Motor neuron (in vitro differentiated cells): ENCODE measurements at places on chromosomes 16 and 17.
A peak's percentile ranks its signal among the peaks of the same experiment; 100 is the strongest.

DNA sequence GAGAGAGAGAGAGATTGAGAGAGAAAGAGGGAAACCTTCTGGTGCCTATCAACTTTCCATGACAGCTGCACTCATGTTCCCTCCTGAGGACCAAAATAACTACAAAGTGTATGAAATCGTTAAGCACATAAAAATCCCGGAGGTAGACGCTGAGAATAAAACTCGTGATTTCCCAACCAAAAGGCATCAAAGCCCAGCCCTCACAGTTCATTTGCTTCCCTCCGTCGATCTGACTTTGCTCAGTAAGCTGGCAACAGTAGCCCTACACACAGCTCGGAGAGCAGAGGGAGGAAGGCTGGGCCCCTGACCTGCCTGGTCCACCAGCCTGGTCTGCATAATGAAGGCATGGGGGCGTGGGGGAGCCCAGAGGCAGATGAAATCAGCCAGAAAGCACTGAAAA is 273.9 kb upstream of the ZFHX3 start:
- no peak for ATAC-seq

- ATAC-seq = peak; percentile 36
These were observed 14.1 kb downstream of the KRT39 start for GRCh38 chr17:40952661-40953060.

GRCh38 chr16:68972720-68973119 is 129.4 kb downstream of the TANGO6 start:
- ATAC-seq = peak; percentile 96

- ATAC-seq = no peak
These were observed 67.1 kb downstream of the CLEC18A start for GRCh38 chr16:70018254-70018653.

DNA sequence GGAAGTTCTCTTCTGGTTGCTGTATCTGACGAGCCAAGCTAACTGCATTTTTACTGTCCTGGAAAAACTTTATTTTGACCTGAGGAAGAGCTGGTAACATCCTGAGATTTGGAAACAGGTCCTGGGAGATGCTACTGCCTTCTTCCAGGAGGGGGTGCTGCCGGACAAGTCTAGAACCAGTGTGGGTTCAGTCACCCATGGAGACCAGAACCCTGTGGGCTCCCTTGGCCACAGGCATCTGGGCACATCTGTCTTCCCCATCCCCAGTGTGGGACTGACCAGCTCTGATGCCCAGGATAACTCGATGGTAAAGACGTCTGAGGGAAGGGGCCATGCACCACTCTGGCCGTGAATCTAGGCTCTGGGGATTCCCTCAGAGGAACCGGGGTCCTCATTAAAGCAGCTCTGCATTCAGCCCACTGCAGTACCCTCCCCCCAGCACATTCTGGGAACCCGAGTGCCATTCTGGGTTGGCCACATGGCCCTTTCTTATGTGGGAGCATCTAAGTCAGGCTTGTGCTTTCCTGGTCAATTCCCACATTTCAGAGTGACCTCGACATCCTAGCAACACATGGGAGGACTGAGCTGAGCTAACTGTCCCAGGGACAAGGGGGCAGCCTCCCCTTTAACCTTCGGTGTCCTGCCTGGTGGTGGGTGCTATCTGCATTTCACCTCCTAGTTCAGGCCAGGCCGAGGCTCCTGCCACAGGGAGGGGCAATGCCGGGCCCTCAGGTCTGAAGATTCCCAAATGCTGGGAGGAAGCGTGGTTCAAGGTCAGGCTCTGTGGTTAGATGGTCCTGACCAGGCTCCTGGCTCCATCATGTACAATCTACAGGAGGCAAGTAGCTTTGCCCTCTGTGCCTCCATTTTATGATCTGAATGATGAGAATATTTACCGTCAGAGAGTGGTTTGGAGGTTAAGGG is 6.4 kb downstream of the C16orf86 start:
- ATAC-seq = peak; percentile 49

DNA sequence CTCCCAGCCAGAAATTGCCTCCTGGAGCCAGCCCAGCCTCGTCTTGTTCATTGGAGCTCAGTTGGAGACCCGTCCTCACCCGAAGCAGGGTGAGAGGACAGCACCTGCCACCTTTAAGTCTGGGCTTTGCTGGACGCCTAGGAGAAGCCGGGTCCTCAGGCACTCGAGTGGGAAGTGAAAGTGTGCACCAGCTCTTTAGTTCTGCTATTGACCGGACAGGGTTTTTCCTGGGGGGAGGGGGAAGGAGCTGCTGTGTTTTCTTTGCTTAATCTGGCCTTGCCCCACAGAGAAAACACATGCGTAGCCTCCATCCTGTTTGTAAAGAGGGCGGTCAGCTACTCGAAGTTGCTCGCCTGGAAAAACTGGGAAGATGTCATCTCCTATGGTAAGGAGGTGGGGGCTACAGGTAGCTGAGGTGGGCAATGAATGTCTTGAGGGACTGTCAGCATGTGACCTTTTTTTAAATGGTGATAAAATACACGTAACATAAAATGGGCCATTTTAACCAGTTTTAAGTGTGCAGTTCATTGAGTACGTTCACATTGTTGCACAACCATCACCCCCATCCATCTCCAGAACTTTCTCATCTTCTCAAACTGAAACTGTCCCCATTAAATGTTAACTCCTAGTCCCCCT is 34.4 kb downstream of the CMIP start:
- ATAC-seq = no peak

- ATAC-seq = no peak
These were observed 327.2 kb upstream of the TNRC6C start for GRCh38 chr17:77631307-77631706.

- ATAC-seq = no peak
These were observed 33.5 kb downstream of the CA10 start for GRCh38 chr17:52124993-52125392.

DNA sequence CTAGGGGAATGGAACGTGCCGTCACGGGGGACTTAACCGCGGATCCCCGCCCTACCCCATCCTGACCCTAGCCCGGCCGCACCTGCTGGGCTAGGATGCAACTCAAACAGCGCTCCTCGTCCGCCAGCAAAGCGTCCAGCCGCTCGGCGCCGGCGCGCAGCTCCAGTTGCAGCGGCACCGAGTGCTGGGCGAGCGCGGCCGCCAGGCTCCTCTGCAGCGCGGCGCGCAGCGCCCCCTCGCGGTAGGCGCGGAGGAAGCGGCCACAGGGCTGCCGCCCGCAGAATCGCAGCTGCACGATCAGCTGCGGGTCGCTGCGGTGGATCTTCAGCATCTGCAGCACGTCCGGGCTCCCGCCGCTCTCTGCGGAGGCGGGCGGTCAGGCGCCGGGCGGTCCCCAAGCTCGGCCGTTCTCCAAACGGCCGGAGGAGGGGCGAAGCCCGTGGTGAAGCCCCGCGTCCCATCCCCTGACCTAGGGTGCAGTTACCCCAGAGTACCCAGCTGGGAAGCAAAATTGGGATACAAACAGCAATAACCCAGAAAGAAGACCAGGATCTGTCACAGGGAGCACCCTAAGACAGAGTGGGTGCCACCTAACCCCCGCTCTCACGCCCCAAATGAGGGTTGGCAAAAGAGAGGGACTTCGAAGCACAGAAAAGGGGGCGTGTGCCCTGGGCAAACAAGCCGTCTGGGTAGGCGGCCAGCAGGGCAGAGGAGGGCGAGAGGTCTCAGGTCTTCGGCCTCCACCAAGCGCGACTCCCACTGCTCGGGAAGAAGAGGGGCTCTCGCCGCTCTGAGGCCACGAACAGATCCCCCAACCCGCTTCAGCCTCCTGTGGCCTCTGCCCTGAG is 4.2 kb downstream of the TRADD start:
- ATAC-seq = peak; percentile 68

DNA sequence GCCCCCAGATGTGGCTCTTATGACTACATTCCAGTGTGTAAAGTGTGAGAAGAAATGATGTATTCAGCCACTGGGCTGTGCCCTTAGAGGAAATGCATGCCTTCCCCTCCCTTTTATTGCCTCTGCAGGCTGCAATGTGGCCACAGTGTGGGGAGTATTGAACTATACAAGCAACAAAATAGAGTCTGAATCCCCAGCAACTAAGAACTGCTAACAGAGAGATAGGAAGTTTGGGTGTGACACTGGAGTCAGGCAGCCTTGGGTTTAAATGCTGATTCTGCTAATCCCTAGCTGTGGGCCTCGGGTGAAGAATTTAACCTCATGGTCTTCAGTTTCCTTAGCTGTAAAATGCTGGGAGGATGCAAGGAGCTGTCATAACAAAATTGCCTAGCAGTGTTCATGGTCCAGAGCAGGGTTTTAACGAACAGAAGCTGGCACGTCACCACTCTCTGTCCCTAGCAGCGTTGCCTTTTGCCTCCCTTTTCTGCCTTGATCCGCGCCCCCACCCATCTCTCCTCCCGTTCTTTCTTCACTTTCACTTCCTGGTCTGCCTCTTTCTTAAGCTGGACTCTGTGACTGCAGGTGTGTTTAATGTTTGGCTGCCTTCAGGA is 50.3 kb downstream of the KPNA2 start:
- no peak for ATAC-seq

DNA sequence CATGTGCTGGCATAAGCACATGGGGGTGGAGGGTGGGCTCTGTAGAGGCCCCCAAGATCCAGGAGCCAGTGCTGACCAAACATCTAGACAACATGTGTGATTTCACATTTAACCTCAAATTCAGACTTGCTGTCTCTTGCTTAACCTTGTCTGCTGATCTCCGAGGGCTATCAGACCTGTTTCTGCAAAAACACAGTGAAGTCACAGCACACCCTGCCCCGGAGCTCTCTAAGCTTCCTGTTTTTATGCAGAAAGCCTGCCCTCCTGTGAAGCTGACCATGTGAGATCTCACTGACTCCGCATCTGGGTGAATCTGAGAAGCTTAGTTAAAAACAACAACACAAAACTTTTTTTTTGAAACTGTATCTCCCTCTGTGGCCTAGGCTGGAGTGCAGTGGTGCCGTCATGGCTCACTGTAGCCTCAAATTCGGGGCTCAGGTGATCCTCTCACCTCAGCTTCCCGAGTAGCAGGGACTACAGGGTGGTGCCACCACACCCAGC is 6.6 kb upstream of the DPEP2 start:
- ATAC-seq = peak; percentile 99

DNA sequence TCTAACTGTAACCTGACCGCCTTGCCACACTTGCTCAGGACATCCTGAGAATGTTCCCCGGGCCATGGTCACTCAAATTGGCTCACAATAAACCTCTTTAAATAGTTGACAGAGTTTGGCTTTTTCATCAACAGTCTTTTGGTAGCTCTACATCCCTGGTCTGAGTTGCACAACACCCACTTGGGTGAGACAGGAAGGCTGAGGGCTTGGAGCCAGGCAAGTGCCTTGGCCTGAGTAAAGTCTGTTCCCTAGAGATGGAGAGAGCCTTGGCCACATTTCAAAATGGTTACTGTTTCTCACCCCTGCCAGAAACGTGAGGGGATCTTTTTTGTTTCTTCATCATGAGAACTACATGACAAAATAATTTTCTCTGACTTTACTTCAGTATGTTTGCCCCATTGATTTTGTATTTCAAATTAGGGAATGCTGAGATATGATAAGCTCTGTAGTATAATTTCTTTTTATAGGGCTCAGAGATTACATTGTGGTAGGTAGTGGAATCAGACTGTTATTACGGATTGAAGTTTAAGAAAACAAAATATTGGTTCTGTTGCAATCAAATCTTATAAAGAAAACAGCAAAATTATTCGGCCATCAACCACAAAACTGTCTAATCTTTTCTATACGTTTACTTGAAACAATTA is 53.9 kb upstream of the NETO2 start:
- no peak for ATAC-seq

- peak; percentile 42 for ATAC-seq
These were observed 88.1 kb upstream of the ASIC2 start for GRCh38 chr17:33381201-33381600.

DNA sequence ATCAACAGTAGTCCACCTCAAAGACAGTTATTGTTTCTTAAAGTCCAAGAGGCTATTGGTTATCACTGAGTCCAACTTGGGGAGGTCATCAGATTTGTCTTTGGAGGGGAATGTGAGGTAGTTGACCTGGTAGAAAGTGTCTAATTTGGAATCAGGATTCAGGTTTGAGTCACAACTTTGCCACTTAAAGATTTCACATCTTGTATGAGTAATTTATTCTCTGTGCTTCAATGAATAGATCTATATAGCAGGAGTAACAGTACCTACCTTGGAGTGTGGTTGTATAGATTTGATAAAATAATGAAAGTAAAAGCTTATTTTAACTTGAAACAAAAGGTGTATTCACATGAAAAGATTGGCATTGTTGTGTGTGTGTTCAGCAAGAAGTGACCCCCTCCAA is 119.3 kb upstream of the TBX2 start:
- no peak for ATAC-seq

DNA sequence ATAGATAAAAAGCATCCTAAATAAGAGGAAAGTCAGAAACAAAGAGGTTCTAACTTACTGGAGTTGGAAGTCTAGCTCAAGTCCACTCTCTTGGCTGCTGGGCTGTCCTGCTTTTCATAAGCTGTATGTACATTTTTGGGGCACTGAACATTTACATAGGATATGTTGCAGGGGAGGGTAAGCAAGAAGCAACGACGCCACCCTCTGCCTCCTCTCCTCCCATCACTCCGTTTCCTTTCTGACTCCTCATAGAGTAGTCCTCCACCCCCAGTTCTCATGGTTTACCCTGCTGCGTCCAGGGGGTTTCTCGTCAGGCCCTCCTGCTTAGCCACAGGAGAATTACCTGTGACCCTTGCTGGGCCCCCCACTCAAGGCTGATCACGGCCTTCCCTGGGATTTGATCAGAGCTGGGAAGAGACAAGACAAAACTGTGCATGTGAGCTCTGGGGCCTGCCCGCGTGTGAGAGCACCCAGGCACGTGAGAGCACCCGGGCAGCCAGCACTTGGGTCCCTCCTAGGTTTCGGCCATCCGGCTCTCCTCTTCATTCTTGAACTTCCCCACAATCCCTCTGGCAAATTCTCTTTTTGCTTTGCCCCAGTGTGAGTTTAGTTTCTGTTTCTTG is 37.1 kb downstream of the TMEM11 start:
- ATAC-seq = no peak

DNA sequence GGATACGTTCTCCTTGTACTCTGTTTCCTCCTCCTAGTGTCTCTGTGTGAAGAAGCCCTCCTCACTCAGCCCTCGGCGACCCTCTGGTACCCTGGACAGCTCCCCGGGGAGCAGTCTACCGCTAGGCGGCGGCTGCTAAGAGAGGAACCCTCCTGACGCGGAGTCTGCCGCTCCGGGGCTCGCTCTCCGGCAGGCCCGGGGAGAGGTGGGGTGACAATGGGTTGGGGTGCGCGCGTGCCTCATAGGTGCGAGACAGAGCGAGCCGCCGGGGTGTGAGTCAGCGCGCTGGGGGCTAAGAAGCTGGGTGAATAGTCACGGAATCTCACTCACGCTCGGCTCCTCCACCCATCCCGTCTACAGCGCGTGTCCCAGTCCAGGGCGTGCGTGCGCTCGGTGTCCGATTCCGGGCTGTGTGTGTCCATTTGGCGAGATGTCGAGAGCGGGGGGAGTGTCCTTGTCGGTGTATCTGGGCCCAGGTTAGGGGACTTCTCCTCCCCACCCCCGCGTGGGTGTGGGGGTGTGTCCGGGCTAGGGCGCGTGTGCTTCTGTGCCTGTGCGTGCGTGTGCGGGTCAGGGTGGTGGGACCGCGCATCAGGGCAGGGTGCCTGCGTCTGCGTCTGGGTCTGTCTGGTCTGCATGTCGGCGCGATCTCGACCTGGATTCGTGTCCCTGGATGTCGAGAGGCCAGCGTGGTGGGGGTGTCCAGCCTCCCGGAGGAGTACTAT is 577 bp upstream of the HS3ST2 start:
- ATAC-seq = peak; percentile 72
